Stimulated activated CD4-positive, alpha-beta T cell treated with anti-CD3 and anti-CD28 coated beads, Interleukin-2, amount 100 ng/mL, for 4 hours (primary cell): ENCODE measurements at places on chromosomes 1 and 21.

DNA sequence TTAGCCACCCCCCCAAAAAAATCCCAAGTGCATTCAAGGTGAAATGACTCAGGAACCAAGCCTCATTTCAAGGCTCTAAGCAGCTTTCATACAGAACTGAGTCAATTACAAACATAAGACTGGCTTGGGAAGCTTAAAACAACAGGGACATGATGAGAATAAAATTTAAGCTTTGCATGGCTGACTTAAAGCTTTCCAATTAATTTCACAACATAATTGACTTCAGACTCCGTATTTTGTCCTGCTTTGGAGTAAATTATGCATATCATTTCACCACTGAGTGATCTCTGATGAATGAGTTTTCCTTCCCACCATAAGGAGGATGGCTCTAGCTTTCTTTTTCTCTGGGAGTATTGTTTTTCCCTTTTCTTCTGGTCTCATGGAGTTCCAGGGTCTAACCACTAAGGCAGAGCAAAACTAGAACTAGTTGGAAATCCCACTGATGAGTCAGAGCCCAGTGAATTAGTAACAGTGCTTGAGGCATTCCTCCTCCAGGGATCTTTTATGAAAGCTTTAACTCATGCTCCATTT is 72.8 kb downstream of the XCL2 start:
- no peak for DNase-seq

- DNase-seq, result no peak
Observed at GRCh38 chr1:234921266-234922062, 207.2 kb downstream of the TOMM20 start.

GRCh38 chr1:155126556-155127104 is 1.0 kb upstream of the EFNA1 start:
- DNase-seq, result peak; percentile 23

DNA sequence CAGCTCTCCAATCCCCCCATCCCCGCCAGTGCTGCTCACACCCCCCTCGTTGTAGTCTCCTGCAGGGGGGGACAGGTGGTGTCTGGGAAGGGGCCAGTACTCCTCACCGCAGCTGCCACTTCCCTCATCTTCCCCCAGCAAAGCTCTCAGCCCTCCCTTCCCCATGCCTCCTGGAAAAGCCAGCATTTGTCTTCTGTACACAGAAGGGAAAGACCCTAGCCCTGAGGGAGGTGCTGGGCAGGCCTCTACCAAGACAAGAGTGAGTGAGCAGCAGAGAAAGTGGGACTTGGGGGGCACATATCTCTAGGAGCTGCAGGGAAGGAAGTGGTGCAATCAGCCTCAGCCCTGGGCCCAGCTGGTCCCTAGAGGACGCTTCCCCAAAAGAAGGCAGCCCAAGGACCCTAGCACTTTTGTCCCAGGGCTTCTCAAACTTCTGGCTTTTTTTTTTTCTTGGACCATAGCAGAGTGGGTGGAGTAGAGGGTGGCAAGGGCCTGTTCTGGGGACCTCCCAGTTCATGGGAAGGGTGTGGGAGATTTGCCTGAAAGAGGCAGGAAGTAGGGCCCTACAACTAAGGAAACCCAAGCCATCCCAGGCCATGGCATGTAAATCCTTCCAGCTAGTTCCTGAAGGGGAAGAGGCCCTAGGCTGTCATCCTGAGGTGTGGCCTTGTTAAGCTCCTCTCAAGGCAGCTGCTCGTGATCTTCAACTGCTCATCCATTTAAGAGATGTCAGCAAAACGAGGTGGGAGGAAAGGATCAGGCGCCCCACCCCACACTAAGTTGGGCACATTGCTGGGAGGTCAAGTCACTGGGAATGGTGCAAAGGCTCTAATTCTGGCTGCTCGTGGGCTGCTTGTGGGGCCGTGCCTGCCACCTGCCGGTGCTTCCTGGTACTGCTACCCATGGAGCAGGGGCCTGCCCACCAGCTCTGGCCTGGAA is 12.6 kb downstream of the ZC3H12A start:
- peak; percentile 54 for DNase-seq

DNA sequence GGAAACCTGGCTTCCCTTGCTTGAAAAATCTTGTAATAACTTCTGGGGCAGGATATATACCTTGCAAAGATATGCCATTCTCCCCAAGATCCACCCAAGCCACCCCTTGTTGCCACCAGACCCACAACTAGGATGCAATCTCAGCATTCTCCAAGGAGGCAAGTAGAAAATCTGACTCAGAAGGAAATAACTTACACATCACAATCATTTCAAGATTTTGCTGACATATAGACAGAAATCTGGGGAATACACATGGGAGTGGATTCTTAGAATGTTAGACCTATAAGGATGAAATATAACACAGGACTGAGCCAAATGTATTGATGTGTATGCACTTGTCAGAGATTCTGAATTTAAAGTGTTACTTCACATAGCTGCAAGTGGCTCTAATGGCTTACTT is 14.8 kb upstream of the ZDHHC18 start:
- DNase-seq, result no peak
